ENCODE measurements at places on chromosomes 2 and 18. TPM values are rescaled to one million over a fixed set of nuclear protein-coding genes. Genes with fewer than 3 reads are reported as not detected.

DNA sequence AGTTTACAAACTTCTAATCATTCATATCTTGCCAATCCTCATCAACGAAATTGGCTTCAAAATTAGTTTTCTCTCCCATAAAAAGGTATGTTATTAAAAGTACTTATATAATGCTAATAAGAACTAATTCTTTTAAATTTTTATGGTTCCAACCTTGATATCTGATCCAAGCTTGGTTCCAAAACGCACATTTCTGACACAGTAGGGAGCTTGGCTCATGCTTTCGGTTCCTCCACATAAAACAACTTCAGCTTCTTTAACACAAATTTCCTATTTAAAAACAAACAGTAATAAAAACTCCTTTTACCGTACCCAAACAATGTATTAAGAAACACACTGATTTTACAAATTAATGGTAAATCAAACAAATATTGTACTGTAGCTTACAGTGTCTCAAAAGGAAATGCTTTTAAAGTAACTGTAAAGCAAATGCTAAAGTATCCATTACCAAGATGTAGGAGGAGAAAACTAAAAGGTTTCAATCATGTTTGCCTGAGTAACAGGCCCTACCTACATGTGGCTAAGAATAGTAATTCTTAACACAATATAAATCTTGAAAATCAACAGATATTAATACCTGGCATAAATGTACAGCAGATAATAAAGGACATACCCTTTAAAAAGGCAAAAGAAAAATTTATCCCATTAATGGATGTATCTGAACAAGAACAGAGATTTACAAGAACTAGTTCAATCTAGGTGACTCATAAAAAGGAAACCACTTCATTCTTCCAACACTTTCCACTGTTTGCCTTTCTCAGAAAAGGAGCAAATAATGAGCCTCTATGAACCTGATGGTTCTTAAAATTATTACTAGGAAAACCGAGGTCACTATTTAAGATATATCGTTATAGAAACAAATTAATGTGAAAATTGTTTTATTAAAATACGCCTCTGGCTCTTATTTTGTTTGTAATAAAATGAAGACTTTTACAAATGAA is 17.5 kb downstream of the ACAA2 start:
- no peak for DNase-seq

- no peak for DNase-seq
Measured at GRCh38 chr2:17933256-17933655, 54.8 kb downstream of the KCNS3 start.

DNA sequence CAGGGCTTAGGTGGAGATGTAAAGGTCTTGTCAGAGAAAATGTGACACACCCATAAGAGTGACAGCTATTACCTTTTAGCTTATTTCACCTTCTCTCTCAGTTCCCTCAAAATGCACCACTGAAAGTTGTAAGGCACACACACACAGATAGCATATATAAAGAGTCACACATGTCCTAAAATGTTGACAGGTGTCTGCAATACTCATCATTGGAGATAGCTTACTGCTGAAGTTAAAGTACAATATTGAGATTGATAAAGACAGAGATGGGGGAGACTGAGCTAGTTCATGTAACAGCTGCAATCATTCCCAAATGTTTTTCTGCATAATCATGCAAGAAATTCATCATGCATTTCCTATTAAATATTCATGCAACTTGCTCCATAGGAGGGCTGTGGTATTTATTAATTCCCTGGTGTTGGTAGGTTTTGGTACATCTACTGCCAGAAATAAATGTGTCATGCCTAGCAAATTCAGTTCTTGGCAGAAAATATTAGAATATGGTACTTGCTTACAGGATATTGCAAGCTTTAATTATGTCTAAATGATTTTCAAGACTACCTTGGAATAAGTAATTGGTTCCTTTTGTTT is 118.8 kb upstream of the RBMS1 start:
- no peak for DNase-seq

DNA sequence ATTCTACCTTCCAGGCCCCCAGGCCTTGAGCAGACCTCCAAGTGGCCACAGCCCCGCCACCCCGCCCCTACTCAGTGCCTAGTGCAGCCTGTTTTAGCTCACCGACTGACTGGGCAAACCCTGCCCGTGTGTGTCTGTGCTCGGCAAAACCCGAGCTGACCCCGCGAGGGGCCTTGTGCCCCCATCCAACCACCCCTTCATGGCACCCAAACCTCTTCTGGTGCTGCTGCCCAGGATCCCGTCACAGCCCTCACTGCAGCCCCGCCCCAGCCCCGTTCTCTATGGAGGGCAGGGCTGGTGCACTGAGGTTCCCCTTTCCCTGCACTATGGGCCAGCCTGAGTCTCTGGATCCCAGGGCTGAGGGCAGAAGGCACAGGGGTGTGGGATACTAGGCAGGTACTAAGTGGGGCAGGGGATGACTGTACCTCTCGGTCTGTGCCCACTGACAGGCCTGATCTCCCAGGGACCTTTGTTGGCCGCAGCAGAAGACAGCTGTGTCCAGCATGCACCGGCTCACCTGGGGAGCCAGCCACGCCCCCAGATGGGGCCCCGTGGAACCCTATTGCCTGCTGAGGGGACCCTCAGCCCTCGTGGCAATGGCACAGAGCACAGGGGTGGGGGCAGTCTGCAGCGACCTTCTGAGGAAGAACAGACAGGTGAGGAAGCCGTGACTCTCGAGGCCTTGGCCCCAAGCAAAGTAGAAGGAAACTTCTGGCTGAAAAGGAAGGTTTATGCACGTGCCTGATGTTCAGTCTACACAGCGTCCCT is 69.9 kb upstream of the OTOS start:
- DNase-seq, result no peak

The SERPINB5 gene
- 0.09 TPM for polyA plus RNA-seq

DNA sequence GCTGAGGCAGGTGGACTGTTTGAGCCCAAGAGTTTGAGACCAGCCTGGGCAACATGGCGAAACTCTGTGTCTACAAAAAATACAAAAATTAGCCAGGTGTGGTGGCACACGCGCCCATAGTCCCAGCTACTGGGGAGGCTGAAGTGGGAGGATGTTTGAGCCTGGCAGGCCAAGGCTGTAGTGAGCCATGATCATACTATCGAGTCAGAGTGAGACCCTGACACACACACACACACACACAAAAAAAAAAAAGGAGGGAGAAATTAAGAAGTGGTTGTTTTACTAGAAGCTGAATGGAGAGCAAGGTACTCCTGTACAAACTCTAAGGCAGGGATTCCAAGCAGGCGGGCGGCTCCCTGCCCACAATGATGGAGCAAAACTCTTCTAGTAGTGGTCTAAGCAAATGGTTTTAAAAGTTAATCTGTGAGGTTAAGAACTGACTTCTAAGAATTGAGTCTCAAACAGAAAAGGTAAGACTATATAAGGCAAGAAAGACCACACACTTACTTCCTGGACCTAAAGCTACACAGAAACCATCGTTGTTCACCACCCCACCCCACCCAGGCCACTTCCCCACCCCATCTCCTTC is 2.6 kb downstream of the ANKRD44 start:
- DNase-seq, result no peak

GRCh38 chr2:174800436-174801205 is 36.3 kb upstream of the CHRNA1 start:
- DNase-seq, result no peak

DNA sequence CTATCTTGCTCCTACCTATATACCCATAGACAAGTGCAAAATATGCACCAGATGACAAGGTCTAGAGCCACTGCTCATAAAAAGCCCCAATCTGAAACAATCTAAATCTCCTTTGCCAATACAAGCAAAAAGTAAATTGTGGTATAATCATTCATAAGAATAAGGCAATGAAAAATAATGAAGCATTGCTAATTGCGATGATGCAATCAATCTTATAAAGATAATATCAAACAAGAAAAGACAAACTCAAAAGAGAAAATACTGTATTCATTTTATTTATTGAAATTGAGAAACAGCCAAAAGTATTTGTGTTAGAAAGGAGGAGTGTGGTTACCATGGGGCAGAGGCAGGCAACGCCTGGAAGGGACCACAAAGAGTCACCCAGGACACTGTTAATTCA is 175.9 kb upstream of the GYPC start:
- DNase-seq, result no peak

GRCh38 chr2:61421611-61422010 is 49.3 kb downstream of the USP34 start:
- DNase-seq, result no peak

Measured in renal cortex interstitium (tissue), 15 donors.